ENCODE measurements at places on chromosomes 3 and 15.

- no peak for DNase-seq
Measured at GRCh38 chr3:189272500-189273119, 100.8 kb downstream of the TPRG1 start.

GRCh38 chr15:91496754-91497691 is 356.5 kb upstream of the SLCO3A1 start:
- no peak for DNase-seq

GRCh38 chr3:114214542-114215341 is 22.6 kb downstream of the ZNF80 start:
- no peak for DNase-seq

DNA sequence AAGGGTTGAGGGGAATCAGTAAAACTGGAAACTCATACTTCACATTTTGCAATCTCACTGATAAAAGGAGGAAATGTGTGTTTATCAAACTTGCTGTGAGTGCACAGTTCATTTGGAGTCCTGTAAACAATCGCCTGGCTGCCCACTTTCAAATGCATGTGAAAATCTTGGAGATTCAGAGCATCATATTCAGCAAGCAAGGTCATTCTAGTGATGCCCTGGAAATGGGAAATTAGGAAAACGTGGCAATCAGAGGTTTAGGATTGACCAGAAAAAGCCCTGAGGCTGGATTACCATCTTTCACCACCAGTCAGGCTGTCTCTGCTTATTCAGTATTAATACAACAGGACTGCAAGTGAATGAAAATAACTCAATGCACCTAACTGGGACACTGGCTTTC is 23.9 kb downstream of the DPH6 start:
- DNase-seq: no peak

- DNase-seq: no peak
Measured at GRCh38 chr3:74527566-74527965, 86.9 kb downstream of the CNTN3 start.

DNA sequence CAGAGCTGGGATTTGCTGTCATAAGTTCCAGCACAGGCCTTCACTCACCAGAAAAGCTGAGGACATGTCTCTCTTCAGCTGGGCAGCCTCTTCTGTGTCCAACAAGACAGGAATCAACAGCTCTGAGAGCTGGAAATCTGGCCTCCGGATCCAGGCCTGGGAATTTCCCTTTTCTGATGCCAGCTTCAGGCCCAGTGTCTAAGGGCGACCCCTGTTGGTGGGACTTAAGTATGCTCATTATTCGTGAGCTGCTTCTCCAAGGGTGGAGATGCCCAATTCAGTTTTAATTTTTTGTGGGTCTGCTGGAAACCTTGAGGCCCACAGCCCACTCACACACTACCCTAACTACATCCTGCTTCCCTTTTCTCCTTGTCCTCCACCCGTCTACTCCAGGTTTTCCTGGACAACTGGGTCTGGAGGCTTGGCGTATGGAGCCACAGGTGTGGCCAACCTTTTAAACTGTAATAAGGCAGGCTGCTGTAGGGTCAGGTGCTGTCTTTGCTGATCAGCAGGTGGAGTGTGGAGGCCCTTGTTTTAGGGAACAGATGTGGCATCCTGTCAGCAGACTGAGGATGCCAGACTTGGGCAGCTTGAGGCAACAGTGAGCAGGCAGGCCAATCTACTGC is 2.6 kb upstream of the CEMIP start:
- DNase-seq: peak; percentile 23

- DNase-seq: no peak
Measured at GRCh38 chr15:43525131-43525530, 7.7 kb downstream of the MAP1A start.

DNA sequence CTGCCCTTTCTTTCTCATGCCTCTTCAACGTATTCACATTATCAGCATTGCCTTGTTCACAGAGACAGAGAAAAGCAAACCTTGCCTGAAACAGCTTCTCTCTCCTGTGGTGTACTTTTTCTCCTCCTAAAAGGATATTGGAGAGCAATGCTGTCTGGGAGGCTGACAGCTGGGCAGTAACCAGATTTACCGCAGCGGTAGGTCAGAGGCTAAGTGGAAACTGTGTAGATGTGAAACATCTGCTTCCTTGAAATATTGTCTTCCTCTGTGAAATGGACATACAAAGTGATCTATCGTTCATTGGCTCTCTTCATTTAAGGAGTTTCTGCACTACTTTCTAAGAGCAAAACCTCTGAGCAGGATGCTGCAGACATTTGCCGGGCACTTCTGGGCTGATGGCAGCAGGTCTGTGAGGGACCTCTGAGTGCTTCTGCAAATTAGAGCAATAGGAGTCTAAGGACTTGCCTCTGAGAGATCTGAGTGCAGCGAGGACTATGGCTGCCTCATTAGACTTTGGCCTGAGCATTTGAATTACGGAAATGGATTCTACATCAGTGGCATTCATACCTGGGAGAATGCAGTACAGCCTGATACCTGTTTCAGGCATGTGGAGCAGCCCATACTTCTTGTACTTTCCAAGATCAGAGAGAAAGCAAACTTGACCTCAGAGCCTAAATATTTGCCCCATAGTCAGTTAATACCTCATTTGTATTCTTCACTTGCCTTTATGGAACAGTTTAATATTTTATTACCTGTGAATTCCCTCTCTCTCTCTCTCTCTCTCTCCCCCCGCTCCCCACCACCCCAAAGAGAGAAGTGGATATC is 260.5 kb upstream of the TPRG1 start:
- DNase-seq: no peak

GRCh38 chr3:11791339-11792200 is 55.1 kb downstream of the TAMM41 start:
- DNase-seq: no peak

DNA sequence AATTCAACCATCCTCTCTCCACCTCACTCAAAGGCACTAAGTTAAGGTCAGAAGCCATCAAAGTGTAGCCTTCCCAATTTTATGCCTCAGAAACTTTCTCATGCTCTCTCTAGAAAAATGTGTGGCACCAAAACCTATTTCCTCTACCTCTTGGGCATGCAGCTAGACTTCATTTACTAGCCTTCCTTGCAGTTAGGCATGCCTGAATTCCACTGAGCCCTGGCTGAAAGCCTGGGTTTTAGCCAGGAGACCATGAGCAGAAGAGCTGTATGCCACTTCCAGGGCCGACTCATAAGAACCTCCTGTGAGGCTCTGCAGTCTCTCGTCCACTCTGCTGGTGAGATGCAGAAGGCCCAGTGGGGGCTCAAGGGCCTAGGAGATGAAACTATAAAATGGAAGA is 145.0 kb downstream of the MYLK start:
- no peak for DNase-seq

DNA sequence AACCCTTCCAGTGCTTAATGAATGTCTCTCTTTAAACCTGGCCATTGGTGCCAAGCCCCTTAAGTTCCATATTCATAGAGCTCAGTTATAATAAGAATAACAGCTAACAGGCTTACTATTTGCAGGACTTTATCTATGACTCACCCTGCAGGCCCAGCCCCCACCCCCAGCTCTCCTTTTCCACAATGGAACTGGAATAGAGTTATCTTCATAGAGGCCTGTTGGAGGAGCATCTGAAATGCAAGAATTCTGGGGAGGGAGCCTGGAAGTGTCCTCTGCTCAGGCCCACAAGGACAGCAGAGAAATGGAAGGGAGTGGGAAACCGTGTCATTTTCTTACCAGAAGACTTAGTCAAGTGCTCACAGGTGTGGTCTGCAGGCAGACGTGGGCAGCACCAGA is 52.8 kb downstream of the SEMA5B start:
- DNase-seq: no peak

- DNase-seq: no peak
Measured at GRCh38 chr3:100169201-100169920, 55.1 kb upstream of the FILIP1L start.

- no peak for DNase-seq
Measured at GRCh38 chr15:68389936-68390817, 41.8 kb downstream of the ITGA11 start.

GRCh38 chr3:42698216-42698910 is 4.2 kb downstream of the HHATL start:
- no peak for DNase-seq

DNA sequence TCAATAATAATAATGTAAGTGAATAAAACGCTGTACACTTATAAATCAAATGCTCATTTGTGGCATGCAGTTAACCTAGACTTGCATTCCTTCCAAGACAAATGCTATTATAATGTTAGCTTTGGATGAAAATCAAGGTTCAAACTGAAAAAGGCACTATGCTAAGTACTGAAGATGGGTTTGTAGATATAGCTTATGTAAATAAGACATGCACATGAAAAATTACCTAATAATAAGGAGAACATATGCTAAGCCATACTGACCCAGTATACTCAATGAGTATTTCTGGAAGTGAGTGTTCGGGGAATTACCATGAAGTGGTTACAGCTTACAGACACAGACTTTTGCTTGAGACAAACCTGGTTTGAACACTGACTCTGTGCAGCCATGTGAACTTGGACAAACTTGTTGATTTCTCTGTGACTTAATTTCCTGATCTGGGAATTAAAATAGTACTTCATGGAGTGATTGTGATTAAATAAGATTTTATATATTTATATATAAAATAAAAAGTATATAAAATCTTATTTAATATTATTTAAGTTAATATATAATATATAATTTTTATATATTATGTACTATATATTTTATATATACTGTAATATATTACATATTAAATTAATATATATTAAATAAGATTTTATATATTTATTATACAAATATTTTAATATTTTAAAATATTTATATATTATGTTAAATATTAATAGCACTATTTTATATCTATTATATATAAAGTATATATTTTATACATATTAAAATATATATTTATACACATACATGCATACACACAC is 159.2 kb downstream of the ZPLD1 start:
- no peak for DNase-seq

DNA sequence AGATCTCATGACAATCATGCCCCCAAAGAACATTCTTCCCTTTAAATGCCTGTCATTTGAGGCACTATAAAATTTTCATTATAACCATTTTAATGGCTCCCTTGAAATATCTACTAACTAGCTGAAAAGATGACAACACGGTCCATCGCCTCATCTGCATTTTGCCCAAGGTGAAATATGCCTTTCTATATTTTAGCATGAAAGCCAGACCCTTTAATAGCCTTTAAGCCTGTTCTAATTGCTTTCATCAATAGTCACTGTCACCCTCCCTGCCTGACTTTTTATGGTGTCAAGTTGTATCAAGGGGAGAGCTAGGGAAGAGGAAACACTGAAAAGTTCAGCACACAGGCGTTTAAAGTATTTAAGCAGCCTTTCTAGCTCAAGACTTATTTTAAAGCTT is 144.1 kb upstream of the PRICKLE2 start:
- no peak for DNase-seq

GRCh38 chr3:129593595-129594339 is 12.7 kb downstream of the PLXND1 start:
- no peak for DNase-seq

GRCh38 chr3:7999384-7999783 is 502.2 kb upstream of the LMCD1 start:
- DNase-seq: no peak

DNA sequence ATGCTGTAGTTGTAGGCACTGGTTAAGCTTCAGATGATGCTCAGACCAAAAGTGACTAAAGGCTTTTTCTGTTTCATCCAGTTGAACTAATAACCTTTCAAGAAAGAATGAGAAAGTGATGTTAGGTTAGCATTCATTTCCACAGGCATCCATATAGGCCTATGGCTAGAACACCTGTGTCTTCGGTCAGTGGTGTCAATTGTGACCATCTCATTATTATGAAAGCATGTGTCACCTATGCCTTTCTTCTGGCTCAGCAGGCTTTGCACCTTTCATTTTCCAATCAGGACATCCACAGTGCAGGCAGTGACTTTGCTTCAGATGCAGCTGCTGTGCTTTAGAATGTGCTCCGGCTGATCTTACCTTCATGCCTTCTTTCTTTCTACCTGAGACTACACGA is 57.9 kb downstream of the B3GNT5 start:
- DNase-seq: no peak

DNA sequence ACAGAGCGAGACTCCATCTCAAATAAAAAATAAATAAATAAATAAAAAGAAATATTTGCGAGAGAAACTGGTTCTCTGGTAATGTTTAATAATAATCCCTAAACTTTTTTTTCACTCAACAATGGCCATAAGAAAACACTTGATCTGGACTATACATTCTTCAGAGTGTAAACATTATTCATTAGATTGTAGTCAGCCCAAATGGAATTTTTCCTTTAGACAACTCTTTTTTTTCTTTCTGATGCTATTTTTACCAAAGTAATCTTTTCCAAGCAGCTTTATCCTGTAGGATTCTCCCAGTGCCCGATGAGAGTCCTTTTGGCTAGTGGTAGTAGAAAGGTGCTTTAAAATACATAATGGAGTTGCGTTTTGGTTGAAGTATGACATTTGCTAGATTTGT is 90.4 kb downstream of the NEDD4 start:
- DNase-seq: no peak

- DNase-seq: no peak
Measured at GRCh38 chr3:169146179-169146665, 517.3 kb downstream of the MECOM start.

GRCh38 chr3:38238416-38239008 is 27.1 kb upstream of the SLC22A13 start:
- DNase-seq: no peak

GRCh38 chr3:127104586-127104985 is 88.3 kb upstream of the PRR23E start:
- no peak for DNase-seq

DNA sequence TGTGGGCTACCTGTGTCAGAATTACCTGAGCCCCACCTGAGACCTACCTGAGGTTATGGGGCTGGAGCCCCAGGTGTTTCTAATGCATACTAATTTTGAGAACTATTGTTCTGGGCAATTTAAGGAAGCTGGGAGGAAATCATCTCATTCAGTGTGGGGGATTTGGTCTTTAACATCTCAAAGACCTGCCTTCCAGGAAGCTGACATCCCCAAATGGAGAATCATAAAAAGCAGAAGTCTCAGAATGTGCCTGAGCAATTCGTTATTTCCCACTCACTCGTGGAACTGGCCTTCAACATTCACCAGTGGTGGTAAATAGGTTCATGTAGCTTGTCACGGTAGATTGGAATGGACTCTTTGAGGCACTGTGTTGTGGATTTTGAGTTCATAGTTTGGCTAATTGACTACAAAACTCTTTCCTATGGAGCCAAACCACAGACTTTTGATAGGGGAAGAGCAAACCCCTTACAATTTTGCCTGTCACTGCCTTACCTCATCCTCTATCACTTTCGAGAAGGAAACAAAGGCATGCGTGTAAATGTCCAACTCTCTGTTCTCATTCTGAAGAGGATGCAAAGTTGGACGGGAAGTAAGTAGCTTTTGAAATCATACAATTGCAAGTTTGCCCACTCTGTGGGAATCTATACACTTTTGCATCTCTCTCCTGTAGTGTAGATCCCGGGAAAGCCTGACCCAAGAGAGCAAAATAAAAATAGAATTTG is 521.0 kb upstream of the MDFIC2 start:
- DNase-seq: no peak

- DNase-seq: no peak
Measured at GRCh38 chr15:50295966-50296365, 30.4 kb upstream of the HDC start.

GRCh38 chr15:42719043-42719442 is 17.9 kb downstream of the CDAN1 start:
- DNase-seq: no peak

- no peak for DNase-seq
Measured at GRCh38 chr15:29826908-29827820, 4.9 kb upstream of the TJP1 start.
